ENCODE measurements at places on chromosomes 12 and 14.

- no peak for DNase-seq
Observed at GRCh38 chr12:98948343-98948949, 303.4 kb downstream of the APAF1 start.

GRCh38 chr12:116320791-116321217 is 43.3 kb upstream of the MED13L start:
- no peak for DNase-seq

GRCh38 chr12:102799229-102799628 is 117.8 kb downstream of the PAH start:
- DNase-seq, result no peak

DNA sequence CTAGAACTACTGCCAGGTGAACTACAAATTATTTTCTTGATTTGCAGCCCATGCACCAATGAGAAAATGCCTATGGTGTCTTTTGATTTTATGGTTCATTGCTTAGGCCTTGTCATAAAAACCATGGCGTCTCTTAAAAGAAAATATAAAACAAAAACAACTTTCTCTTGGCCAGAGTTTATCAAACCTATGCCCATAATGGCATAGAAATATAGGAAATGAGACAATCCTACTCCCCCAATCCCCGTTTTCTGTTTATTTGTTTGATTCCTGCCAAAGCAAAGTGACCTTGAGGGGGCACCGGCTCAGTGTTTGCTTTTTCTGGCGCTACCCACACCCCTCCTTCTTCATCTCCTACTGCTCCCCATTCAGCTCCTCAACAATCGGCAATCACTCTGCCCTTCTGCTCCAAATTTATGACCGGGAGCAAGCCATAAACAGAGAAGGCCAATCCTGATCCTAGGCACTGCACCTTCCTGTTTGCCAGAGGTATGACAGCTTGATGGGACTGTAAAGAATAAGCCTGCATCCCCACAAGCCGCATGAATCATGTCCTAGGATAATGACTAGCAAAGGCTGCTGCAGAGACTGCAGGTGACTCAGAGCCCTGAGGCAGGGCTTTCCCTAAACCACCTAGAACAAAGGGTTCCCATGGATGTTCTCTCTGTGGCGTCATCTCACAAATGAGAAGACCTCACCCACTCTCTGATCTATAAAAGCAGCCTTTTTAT is 874.9 kb downstream of the NRXN3 start:
- no peak for DNase-seq

GRCh38 chr12:107349839-107350238 is 256.5 kb upstream of the CRY1 start:
- no peak for DNase-seq

DNA sequence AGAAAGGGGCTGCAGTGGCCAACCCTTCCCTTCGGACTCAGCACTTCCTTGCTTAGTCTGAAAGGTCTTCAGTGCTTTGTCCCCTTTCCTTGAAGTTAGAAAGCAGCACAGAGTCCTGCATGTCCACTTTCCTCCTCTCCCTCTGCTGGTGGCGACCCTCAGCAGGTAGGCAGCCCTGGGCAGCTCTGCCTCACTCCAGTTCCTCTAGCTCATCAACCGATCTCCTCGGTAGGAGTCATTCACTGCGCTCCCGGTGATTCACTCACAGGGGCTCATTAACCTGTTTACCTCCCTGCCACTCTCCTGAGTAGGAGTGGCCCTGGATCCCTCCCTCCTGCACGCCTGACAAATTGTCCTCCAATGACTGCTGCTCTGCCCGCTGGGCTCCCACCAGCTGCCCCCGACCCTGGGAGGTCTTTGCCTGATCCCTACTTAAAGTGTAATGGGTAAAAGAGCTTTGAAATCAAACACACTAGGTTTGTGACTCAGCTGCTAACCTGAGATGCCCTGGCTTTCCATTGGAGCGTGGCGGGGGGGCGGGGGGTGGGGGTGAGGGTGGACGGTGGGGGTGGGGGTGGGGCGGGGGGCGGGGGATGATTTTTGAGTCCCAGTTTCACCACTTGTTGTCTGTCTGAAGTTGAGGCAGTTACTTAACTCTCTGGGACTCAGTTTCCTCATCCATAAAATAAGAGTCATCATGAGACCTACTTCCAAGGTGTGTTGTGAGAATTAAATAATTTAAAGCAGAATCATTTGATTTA is 4.2 kb downstream of the SCNN1A start:
- no peak for DNase-seq

DNA sequence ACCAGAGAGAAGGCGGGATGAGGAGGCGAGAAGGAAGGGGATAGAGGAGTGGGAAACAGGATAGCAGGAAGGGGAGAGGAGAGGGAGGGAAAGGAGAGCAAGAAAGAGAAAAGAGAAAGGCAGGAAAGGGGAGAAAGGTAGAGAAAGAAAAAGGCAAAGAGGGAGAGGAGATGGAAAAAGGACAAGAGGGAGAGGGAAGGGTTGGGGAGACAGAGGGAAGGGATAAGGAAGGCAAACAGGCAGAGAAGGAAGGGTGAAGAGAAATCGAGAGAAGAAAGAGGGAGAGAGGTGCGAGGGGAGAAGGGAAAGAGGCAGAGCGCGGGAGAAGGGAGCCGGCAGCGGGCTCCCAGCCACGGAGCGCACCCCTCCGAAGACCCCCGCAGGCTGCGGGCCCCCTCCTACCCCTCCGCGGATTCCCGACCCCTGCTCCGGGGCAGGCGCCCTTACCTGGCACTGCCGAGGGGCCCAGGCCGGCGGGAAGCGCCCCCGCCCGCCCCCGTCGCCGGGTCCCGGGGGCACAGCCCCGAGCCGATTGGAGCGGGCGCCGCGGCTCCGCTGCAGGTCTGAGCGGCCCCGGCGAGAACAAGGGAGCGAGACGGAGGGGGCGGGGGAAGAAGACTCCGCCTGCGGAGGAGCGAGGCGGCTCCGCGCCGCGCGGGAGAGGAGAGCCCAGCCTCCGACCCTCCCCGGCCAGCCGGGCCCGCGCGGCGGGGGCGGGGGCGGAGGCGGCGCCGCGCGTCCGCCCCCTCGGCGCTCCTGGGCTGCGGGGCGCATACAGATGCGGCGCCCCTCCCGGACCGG is at the start of gene CDH24:
CDH24 (minus strand) TSS at position 565 of the 801 bp plus-strand sequence. CDS start 1,787 bp downstream, outside the sequence.
- no peak for DNase-seq

GRCh38 chr14:93970585-93970964 is 5.8 kb downstream of the ASB2 start:
- DNase-seq, result peak; percentile 6

- no peak for DNase-seq
Observed at GRCh38 chr12:31629756-31630732, 29.4 kb upstream of the ETFBKMT start.

GRCh38 chr14:96751505-96751904 is 45.7 kb upstream of the VRK1 start:
- no peak for DNase-seq

GRCh38 chr12:80702889-80703805 is 4.3 kb upstream of the MYF6 start:
- no peak for DNase-seq

- DNase-seq, result no peak
Observed at GRCh38 chr12:46653311-46653710, 172.5 kb downstream of the SLC38A4 start.

- DNase-seq, result no peak
Observed at GRCh38 chr14:65517635-65518542, 105.4 kb downstream of the FUT8 start.

GRCh38 chr14:54490445-54491175 is 1.8 kb upstream of the GMFB start:
- peak; percentile 43 for DNase-seq

DNA sequence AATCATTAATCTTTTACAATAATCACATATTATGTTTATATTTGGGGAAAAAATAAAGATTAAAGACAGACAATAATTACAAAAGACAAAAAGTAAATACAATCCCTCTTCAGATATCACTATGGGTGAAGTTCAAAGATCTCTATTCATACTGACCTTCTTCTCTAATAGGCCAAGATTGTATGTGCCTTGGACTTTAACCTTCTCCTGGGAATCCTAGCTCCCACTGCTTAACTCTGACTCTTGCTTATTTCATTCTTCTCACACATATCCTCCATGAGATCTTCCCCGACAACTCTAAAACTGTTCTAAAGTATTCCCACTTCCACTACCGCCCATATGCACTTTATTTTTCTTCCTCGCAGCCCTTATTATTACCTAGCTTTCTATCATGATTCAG is 83.8 kb downstream of the EEA1 start:
- DNase-seq, result no peak

DNA sequence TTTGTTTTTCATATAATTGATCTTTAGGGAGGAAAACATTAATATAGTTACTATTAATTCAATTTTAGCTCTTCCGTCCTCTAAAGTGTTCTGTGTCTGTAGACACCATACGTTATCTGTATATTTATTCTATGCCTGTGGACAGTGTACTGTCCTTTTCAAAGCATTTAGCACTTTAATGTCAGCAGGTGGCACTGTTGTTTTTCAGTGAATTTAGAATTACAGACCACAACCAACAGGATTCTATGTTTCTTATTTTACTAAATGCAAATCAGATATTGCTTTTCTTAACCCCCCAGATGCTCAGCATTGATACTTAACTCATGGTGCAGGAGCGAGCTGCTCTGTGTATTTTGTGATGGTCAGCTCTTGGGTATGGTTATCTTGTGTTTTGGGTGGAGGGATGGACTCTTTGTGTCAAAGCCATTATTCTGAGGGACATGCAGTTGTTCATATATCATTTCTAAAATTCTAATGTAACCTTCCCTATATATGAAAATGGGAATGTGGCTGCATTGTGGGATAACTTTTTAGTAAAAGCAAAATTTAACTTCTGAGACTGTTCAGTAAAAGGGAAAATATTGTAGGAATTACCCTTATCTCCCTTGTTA is 65.2 kb downstream of the PAPOLA start:
- no peak for DNase-seq

- DNase-seq, result no peak
Observed at GRCh38 chr14:88799522-88799921, 6.8 kb upstream of the EML5 start.

- peak; percentile 65 for DNase-seq
Observed at GRCh38 chr12:118307069-118307954, 65.4 kb downstream of the TAOK3 start.

- DNase-seq, result no peak
Observed at GRCh38 chr12:131052929-131053328, 99.2 kb downstream of the ADGRD1 start.

- no peak for DNase-seq
Observed at GRCh38 chr12:125220404-125221273, 155.4 kb downstream of the AACS start.

- DNase-seq, result no peak
Observed at GRCh38 chr14:23149745-23150144, 30.7 kb upstream of the CEBPE start.

- no peak for DNase-seq
Observed at GRCh38 chr12:80701388-80701787, 6.0 kb upstream of the MYF6 start.

GRCh38 chr14:45095143-45095542 is 11.2 kb downstream of the PRPF39 start:
- no peak for DNase-seq

DNA sequence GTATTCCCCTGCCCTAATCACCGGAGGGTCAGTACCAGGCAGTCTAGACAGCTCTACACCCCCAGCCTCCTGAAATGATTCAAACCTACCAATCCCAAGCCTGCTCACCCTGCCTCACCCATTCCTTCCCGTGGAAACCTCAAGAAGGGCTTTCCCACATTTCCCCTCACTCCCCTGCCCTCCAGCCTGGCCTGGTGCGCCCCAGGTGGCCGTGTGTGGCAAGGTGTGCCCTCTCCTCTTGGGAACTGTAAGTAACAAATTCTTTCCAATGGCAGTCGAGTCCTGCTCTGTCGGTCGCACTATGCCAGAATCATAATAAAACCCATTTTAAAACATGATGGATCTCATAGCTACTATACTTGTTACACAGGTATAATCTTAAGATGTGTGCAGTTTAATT is 13.9 kb upstream of the DEGS2 start:
- no peak for DNase-seq

DNA sequence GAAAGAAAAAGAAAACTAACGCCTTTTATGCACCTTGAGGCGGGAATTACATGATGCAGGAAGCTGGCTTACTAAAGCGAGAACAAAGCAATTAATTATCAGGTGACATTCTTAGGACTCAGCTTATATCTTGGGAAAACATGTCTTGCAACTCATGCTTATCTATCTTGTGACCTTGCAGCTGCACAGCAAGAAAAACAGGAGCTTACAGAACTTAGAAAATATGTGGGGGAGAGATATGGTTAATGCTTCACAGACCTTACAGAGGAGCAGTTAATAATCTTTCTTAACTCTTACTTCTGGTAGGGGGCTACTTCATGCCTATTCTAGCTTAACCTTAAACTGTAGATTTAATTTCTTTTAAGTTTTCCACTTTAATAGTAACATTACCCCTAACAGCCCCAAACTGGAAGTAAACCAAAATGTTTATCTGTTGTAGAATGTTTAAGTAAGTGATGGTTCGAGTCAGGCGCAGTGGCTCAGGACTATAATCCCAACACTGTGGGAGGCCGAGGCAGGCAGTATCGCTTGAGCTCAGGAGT is 13.2 kb upstream of the OR11G2 start:
- DNase-seq, result no peak

DNA sequence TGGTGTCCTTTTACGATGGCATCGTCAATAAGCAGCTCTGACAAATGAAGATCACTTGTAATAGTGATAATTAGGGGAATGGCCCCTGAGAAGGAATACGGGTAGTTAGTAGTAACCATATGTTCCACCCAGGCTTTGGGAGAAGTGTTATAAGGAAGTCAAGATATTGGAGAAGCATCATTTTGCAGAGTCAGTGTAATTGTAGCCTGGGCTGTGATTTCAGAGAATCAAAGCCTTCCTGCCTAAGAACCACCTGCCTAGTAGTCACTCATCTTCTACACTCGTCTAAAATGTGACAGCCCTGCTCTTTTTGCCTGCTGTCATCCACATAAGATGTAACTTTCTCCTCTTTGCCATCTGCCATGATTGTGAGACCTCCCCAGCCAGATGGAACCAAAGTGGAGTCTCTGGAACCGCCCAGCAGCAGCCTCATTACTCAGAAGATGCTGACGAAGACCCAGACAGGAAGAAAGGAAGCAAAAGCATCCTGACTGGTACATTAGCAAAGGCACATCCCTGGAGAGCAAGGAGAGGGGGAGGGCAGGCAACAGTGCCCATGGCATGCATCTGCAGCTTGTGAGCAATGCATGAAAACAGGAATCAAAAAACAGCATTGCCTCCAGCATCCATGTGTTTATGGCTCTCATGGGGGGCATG is 12.6 kb upstream of the EDDM3A start:
- no peak for DNase-seq

- no peak for DNase-seq
Observed at GRCh38 chr14:102418169-102418852, 55.6 kb downstream of the TECPR2 start.

GRCh38 chr12:76820888-76821482 is 57.1 kb downstream of the ZDHHC17 start:
- no peak for DNase-seq

GRCh38 chr12:27179400-27180214 is 64.5 kb upstream of the STK38L start:
- peak; percentile 37 for DNase-seq

GRCh38 chr12:93127582-93128331 is 198.7 kb upstream of the EEA1 start:
- peak; percentile 7 for DNase-seq

- DNase-seq, result peak; percentile 51
Observed at GRCh38 chr14:76151398-76152332, at the start of gene GPATCH2L. TSS of gene GPATCH2L (plus strand) at chr14:76151922. CDS start at chr14:76154364, 2,442 bp downstream.

GRCh38 chr14:22667881-22668280 is 23.7 kb upstream of the OR6J1 start:
- no peak for DNase-seq

GRCh38 chr14:39109893-39110715 is 4.0 kb upstream of the GEMIN2 start:
- DNase-seq, result no peak

- DNase-seq, result no peak
Observed at GRCh38 chr14:54754623-54755386, 147.8 kb downstream of the GCH1 start.

GRCh38 chr14:61872452-61872851 is 110.2 kb downstream of the SNAPC1 start:
- no peak for DNase-seq

Data from GF-D8 (cell line).